ENCODE measurements at places on chromosomes 12 and 14.

DNA sequence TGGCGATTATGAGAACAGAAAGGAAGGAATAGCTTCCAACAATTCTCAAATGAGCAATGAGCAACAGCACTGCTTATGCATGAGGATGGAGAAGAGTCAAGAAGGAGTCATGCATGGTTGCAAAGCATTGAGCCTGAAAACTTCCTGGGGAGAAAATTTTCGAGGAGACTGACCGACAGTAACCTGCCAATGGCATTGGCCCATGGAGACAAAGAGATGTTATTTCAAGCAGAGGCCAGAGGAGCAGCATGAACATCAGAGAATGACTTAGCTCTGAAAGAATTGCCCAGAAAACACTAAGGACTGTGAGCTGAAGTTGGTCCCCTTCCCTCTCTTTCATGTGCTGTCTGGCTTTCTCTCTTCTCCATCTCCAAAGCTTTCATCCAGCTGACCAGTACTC lies 343.4 kb downstream of the ADAMTS20 start:
- DNase-seq = no peak

GRCh38 chr14:75068294-75069120 lies 934 bp upstream of the ZC2HC1C start:
- DNase-seq = no peak

DNA sequence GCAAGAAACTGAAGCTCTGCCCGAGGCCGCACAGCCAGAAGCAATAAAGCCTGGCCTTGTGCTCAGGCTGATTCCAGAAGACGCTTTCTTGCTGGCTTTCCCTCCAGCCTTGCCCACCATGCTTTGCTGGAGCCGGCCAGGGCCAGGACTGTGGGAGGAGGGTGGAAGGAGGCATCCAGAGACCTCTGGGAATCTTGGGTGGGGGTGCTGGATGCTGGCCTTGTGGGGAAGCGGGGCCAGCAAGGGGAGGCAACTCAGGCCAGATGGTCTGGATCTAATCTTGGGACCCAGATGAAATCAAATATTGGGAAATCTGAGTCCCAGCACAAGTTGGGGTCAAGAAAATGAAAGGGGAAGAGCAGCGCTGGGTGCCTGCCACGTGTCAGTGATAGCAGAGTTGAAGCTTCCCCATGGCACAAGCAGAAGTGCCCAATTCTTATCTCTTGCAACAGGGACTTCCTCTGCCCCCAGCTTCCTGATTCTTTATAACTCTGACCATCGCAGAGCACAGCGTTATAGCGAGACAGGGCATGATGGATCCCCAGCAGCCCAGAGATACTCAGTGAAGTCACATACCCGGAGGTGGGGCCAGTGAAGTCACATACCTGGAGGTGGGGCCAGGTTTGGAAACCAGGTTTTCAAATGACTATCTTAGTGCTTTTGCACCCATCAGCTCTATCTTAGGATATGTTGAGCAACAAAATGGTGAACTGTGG lies 6.4 kb upstream of the RABGGTA start:
- DNase-seq = no peak

DNA sequence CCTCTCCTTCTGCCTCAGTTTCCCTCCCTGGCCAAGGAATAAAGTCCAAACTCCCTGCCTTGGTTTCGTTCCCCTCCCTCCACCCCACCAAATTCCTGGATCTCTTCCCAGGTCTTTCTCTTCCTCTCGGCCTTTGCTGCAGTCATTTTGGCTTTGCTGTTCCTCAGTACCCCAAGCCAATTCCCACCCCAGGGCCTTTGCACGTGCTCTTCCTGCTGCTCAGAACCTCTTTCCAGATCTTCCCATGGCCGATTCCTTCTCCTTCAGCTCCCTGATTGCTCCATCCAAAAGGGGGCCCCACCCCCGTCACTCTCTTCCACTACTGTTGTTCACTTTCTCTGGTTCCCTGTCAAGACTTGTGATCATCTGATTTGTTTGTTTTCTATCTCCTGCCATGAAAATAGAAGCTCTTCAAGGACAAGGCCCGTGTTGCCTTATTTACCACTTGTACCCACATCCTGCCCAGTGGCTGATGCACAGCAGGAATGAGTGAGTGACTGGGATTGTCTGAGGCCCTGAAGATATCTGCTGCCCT lies 3.1 kb downstream of the HNF1A start:
- DNase-seq = no peak

GRCh38 chr12:128817111-128818015 lies 6.4 kb downstream of the SLC15A4 start:
- DNase-seq = no peak

GRCh38 chr14:102507081-102507856 lies 2.3 kb downstream of the ANKRD9 start:
- DNase-seq = no peak

DNA sequence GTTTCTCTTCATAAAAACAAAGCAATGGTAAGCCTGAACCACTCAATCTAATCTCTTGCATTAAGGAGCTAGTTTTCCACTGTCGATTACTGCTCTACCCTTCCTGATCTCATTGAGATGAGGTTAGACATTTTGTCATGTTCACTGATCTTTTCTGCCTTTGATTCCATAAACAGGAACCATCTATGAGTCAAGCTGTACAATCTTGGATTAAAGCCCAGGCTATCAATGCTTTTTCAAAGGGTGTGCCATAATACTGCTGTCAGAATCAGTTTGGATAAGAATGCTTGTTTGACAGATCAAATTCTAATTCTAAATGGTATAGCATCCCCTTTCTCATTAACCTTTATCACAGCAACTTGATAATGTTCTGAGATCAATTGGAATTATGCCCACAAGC lies 16.1 kb downstream of the GRIP1 start:
- no peak for DNase-seq

DNA sequence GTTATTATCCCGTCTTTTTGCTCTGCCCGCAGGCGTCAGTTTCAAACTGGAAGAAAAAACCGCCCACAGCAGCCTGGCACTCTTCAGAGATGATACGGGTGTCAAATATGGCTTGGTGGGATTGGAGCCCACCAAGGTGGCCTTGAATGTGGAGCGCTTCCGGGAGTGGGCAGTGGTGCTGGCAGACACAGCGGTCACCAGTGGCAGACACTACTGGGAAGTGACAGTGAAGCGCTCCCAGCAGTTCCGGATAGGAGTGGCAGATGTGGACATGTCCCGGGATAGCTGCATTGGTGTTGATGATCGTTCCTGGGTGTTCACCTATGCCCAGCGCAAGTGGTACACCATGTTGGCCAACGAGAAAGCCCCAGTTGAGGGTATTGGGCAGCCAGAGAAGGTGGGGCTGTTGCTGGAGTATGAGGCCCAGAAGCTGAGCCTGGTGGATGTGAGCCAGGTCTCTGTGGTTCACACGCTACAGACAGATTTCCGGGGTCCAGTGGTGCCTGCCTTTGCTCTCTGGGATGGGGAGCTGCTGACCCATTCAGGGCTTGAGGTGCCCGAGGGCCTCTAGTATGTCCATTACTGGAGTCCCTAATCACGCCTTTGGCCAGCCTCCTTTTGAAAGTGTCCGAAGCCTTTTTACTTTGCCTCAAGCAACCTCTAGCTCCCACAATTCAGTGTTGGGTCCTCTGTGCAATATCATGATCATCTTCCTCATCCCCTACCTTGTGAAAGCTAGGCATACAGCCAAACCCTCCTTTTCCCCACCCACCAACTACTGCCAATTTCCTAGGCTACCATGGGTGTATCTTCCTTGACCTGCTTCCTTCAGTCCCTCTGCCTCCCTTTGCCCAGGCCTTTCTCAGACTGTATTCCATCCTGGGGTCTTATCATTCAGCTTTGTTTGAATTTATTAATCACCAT lies 891 bp downstream of the SPRYD4 start:
- DNase-seq = no peak

DNA sequence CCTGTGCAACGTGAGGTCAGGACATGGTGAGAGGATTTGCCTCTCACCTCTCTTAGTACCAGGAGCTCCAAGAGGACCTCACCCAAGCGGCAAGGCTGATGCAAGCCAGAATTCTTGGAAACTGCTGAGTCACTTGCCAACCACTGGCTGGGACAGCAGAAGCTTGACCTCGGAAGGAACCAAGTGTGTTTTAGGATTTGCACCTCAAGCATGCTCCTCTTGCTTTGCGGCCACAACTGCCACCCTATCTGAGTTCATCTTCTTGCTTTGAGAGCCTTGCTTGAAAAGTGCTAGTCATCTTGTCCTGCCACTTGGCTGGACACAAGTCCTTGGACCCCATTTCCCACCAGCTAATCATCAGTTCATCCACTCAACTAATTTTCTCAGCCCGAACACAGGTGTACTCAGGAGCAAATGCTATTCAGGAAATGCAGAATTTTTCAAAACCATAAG lies 195.8 kb downstream of the SLC25A21 start:
- no peak for DNase-seq

DNA sequence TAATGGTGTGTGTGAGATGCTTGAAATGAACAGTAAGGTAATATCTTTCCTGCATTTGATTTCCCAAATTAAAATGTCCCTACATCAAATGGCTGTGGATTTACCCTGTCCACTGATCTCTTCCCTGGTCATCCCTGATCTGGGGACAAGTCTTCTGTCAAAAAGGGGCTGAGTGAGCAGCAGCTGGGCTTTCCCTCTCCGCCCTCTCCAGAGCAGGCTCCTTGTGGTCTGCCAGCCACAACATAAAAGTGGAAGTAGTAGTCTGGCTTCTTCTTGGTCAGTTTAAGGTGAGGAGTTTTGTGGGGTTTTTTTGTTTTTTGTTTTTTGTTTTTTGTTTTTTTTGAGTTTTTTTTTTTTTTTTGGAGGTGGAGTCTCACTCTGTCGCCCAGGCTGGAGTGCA lies 25.2 kb upstream of the PLXNC1 start:
- DNase-seq = no peak

DNA sequence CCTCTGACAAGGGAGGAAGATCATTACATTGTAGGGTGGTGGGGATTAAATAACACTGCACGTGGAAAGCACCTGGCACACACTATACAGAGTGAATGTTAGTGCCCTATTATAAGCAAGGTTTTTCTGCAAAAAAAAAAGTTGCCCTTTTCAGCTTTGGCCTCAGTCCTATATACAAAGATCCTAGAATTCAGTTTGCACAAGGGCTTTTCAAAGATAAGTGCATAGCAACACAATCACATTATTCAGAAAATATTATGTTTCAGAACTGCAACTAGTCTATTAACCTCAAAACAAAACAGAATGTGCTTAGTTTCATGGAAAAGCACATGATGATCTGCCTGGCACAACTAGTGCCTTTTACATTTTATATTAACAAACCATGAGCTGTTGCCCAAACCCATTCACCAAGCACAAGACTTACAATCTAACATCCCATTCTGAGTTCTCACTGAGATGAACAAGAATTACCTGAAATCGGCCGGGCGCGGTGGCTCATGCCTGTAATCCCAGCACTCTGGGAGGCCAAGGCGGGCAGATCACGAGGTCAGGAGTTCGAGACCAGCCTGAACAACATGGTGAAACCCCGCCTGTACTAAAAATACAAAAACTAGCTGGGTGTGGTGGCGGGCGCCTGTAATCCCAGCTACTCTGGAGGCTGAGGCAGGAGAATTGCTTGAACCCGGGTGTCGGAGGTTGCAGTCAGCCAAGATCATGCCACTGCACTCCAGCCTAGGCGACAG lies 1.8 kb downstream of the TM7SF3 start:
- DNase-seq = no peak

DNA sequence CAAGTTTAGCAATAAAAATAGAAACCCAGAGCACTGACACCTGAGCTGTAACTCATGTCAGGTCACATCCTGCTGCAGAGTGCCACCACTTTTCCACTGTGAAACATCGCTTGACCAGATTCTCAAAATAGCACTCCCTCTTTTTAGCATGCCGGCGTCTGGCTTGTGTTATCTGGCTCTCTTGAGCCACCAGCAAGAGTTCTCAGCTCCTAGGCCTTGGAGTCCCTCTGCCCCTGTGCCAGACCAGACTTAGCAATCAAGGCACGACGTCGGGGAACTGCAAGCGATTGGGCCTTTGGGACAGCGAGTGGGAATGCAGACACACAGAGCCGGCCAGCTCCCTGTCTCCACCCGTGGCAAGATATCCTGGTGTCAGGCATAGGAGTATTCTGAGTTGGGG lies 52.5 kb downstream of the SPIC start:
- DNase-seq = no peak

GRCh38 chr14:102392506-102392905 lies 29.8 kb downstream of the TECPR2 start:
- DNase-seq = no peak

GRCh38 chr14:102758087-102758486 lies 19.2 kb upstream of the TRAF3 start:
- DNase-seq = no peak

DNA sequence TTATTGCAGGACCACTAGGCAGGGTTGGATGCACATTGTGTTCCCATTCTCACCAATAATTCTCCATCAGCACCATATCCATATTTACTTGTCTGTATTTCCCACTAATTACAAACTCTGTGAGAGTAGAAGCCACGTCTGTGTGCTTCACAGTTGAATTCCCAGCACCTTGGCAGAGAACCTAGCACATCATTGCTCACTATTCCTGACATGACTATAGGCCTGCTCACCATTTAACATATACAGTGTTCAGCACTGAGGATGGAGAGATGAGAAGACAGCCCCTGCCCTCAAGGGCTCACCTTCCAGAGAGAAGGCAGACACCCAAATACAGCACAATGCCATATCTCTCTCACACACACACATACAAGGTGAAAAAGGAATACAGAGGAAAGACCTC lies 5.0 kb downstream of the DAD1 start:
- DNase-seq = no peak

DNA sequence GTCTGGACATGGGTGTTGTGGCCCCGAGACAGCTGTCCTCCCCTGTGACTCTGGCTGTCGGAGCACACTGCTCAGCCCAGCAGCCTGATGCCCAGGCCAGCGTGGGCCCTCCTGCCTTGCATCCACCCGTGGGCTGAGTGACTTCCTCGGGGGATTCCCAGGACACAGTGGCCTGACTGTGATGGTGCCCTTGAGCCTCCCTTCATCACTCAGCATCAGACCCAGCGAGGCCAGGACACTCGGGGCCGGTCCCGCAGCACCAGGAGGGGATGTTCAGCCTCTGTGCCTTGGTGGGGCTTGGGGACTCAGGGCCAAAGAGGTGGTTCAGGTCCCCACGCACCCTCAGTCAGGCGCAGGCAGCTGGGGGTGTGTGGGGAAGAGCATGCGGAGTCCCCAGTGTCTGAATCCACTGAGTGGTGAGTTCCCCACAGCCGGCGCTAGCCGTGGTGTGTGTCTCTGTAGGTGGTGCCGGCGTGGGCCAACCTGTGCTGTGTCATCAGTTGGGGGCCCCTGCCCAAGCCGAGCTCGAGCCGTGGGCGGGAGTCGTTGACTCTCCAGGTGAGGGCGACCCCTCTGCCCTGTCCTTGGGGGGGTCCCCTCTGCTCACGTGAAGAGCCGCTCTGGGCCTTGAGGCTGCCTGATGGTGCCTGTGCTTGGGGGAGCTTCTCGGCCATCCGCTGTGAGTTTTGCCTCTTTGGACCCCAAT lies 185.8 kb downstream of the ADGRD1 start:
- DNase-seq = no peak

- DNase-seq = no peak
Observed at GRCh38 chr12:62317017-62317416, 56.8 kb downstream of the USP15 start.

Measured in esophagus squamous epithelium (tissue), 5 donors.